ENCODE measurements at places on chromosomes 5 and 9. TPM values are rescaled to one million over a fixed set of nuclear protein-coding genes. Genes with fewer than 3 reads are reported as not detected.

GRCh38 chr9:81665322-81665871, 23.9 kb downstream of the TLE1 start:
- H3K27me3 ChIP-seq, result no peaks in the 10 kb centered on the region
- DNase-seq, result peak; percentile 73
- H3K4me3 ChIP-seq, result peak overlapping the region; percentile 43
- peaks cover 90% of the 10 kb centered on the region for H3K4me1 ChIP-seq
- H3K27ac ChIP-seq, result peak overlapping the region; percentile 94
- H3K36me3 ChIP-seq, result peaks cover 5% of the 10 kb centered on the region

DNA sequence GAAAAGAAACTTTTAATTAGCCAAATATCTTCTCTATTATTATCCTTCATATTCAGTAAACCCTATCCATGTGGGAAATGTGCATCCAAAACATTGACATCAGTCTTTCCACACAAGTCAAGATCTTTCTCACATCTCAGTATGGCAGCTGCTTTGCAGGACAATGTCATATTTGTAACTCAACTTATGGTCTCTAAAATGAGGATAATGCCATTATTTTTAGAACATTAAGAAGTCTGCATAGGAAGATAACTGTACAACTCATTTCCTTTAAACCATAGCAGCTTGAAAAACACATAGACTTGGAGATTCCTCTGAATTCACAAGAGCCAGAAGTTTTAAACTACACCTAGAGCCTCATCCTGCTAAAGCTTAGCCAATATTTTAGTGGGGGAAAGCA, 43.7 kb downstream of the MCTP1 start:
- no peak overlapping the region for H3K4me3 ChIP-seq
- H3K4me1 ChIP-seq, result no peaks in the 10 kb centered on the region
- no peaks in the 10 kb centered on the region for H3K36me3 ChIP-seq
- no peaks in the 10 kb centered on the region for H3K27me3 ChIP-seq

DNA sequence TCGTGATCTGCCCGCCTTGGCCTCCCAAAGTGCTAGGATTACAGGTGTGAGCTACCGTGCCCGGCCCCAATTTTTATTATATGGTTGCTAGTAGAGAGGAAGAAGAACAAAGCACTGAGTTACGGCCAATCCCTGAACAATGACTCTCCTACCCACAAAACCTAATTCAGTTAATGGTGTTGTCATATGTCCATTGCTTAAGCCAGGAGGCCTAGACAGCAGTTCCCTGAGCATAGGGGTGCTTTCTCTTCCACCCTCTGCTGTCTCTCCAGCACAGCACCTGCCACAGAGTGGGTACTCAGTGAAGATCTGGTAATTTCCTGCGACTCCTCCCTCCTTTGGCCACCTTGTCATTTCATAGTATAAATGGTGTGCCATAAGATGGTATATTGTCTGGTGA, 21.4 kb upstream of the LTC4S start:
- H3K27me3 ChIP-seq, result no peaks in the 10 kb centered on the region
- DNase-seq, result no peak
- H3K4me1 ChIP-seq, result no peaks in the 10 kb centered on the region
- no peak overlapping the region for H3K4me3 ChIP-seq
- H3K27ac ChIP-seq, result no peak overlapping the region

- no peak overlapping the region for H3K27ac ChIP-seq
- H3K4me1 ChIP-seq, result peaks cover 27% of the 10 kb centered on the region
- H3K4me3 ChIP-seq, result no peak overlapping the region
Observed at GRCh38 chr5:50697739-50698138, 31.3 kb downstream of the PARP8 start.

DNA sequence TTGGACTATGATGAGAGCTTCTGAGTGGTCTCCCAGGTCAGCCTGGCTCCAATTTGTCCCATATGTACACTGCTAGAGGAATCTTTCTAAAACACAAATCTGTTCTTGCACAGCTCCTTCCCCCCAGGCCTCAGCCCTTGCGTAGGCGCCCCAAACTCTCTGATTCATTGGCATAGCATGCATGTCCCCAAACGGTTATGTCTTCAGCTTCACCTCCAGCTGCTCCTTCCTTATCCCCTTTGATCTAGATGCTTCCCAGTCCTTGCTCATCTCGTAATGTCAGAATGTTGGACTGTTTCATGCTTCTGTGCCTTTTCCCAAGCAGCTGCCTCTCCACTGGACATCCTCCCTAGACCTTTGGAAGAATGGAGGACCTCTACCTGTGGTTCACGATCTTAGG, 60.1 kb upstream of the BASP1 start:
- no peak for DNase-seq
- H3K27ac ChIP-seq, result no peak overlapping the region
- H3K4me1 ChIP-seq, result peaks cover 1% of the 10 kb centered on the region
- no peaks in the 10 kb centered on the region for H3K27me3 ChIP-seq

- H3K4me3 ChIP-seq, result no peak overlapping the region
- H3K27me3 ChIP-seq, result no peaks in the 10 kb centered on the region
Observed at GRCh38 chr9:113246928-113247327, 25.6 kb downstream of the SLC31A1 start.

DNA sequence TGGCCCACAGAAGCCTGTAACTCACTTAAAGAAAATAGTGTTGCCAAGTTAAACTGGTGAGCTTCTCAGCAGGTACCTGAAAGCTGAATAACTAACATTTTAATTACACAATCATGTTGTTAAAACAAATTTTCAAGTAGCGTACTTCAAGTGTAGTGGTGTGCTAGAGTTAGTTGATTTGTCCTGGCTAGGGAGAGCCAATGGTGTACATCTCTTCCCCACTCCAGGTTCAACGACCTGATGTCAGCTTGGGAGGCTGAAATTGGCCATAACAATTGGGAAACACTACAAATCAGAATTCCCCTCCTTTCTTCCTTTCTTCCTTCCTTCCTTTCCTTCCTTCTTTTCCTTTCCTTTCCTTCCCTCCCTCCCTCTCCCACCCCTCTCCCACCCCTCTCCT, 295.3 kb upstream of the SLC24A2 start:
- no peaks in the 10 kb centered on the region for H3K27me3 ChIP-seq
- no peaks in the 10 kb centered on the region for H3K36me3 ChIP-seq
- H3K4me3 ChIP-seq, result no peak overlapping the region
- DNase-seq, result no peak

GRCh38 chr5:64952951-64953673, 184.4 kb downstream of the CWC27 start:
- H3K36me3 ChIP-seq, result no peaks in the 10 kb centered on the region
- no peaks in the 10 kb centered on the region for H3K4me1 ChIP-seq
- DNase-seq, result no peak

DNA sequence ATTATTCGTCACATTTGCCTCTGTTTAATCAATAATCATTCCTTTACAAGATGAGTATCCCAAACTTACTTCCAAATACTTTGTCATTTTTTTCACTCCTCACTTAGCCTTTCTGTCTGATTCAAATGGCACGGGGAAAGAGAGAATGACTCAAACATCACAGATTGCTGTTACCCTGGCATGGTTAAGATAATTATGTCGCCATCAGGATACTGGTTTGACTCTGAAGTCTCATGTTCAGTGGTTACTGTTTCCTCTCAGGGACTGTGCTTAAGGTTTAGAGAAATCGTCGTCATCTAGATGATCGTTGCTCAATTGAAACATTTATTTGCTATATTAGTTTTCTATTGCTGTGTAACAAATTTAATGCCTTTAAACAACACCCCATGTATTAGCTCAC, 45.2 kb upstream of the RAD23B start:
- no peak overlapping the region for H3K4me3 ChIP-seq
- DNase-seq, result no peak
- H3K27me3 ChIP-seq, result no peaks in the 10 kb centered on the region
- no peaks in the 10 kb centered on the region for H3K36me3 ChIP-seq

DNA sequence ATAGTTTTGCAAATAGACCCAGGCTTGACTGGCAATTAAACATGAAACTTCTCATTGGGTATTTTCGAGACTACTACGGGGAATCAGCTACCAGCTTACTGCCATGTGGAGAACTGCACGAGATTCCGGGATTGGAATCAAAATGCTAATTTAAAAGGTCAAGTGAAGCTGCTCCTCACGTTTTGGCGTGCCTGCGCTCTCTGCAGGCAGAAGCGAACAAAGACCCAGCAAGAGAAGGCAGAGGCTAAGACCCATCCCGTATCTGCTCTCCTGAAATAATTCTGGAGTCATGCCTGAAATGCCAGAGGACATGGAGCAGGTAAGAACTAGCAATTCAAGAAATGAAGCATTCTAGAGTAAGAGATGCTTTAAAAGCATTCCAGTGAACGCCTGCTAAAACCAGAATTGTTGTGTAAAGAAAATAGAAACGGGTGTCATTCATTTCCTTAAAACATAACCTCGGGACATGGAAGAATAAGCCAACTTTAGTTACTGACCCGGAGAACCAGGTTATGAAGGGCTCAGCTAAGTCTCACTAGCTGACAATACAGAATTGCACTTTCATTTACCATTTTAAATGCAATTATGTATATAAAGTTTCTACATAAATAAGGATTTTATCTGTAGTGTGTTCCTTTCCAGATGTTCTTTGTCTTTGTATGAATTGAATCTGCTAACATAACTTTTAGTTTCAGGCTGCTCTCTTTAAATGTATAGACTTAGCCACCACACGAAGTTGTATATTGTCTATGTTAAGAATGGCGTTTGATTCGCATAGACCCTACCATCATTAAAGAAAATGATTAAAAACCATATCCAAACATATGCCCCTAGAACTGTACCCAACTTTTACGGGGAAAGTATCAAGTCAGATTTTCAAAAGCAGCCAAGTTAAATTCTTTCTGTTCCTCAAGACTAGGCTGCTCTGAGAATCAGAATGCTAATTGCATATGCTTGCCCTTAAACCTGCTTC, 2.0 kb upstream of the MAT2B start:
- peaks cover 26% of the 10 kb centered on the region for H3K4me1 ChIP-seq
- no peaks in the 10 kb centered on the region for H3K27me3 ChIP-seq
- H3K36me3 ChIP-seq, result no peaks in the 10 kb centered on the region

GRCh38 chr5:111782216-111782615, 25.2 kb upstream of the NREP start:
- DNase-seq, result no peak
- no peak overlapping the region for H3K4me3 ChIP-seq
- H3K4me1 ChIP-seq, result peaks cover 30% of the 10 kb centered on the region
- no peaks in the 10 kb centered on the region for H3K27me3 ChIP-seq
- H3K27ac ChIP-seq, result no peak overlapping the region
- H3K36me3 ChIP-seq, result no peaks in the 10 kb centered on the region

- peaks cover 8% of the 10 kb centered on the region for H3K4me1 ChIP-seq
- no peak overlapping the region for H3K27ac ChIP-seq
- peaks cover 25% of the 10 kb centered on the region for H3K27me3 ChIP-seq
- no peak overlapping the region for H3K4me3 ChIP-seq
- H3K36me3 ChIP-seq, result no peaks in the 10 kb centered on the region
- no peak for DNase-seq
Observed at GRCh38 chr5:1012900-1013237, 4.3 kb downstream of the NKD2 start.

- no peak for DNase-seq
- no peaks in the 10 kb centered on the region for H3K27me3 ChIP-seq
- H3K4me1 ChIP-seq, result no peaks in the 10 kb centered on the region
- H3K4me3 ChIP-seq, result no peak overlapping the region
- no peaks in the 10 kb centered on the region for H3K36me3 ChIP-seq
- H3K27ac ChIP-seq, result no peak overlapping the region
Observed at GRCh38 chr5:166031926-166032325, 2259.5 kb upstream of the WWC1 start.

DNA sequence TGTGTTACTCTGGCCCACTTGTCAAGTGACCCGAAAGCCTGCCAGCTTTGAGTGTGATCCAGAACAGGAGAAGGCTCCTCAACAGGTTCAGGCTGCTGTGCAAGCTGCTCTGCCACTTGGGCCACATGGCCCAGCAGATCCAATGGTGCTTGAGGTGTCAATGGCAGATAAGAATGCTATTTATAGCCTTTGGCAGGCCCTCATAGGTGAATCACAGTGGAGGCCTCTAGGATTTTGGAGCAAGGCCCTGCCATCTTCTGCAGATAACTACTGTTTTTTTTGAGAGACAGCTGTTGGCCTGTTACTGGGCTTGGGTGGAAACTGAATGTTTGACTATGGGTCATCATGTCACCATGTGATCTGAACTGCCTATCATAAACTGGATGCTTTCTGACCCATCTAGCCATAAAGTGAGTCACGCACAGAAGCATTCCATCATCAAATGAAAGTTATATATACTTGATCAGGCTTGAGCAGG, 180.8 kb downstream of the CARTPT start:
- H3K27ac ChIP-seq, result no peak overlapping the region
- H3K27me3 ChIP-seq, result no peaks in the 10 kb centered on the region
- no peaks in the 10 kb centered on the region for H3K4me1 ChIP-seq
- DNase-seq, result no peak
- no peaks in the 10 kb centered on the region for H3K36me3 ChIP-seq

- no peaks in the 10 kb centered on the region for H3K27me3 ChIP-seq
- H3K27ac ChIP-seq, result no peak overlapping the region
- no peak for DNase-seq
- H3K4me3 ChIP-seq, result no peak overlapping the region
- H3K36me3 ChIP-seq, result peaks cover 60% of the 10 kb centered on the region
Observed at GRCh38 chr5:149348518-149348917, 3.2 kb downstream of the GRPEL2 start.

DNA sequence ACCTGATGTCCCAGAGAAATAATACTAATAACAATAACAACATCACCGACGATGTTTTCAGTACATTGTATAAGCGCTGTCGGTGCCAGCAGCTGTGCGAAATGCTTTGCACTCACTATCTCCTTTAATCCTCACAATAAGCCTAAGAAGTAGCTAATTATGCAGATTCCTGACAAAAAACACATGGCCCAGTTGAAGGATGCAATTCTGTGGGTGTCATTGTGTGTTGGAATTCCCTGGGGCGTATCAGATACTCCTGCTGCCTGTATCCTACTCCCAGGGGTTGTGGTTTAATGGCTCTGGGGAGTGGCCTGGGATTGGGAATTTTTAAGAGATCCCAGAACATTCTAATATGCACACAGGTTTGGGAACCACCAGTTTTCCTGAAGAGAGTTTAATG, 154.0 kb downstream of the RGS3 start:
- no peak for DNase-seq
- H3K36me3 ChIP-seq, result no peaks in the 10 kb centered on the region
- peaks cover 24% of the 10 kb centered on the region for H3K4me1 ChIP-seq
- H3K27me3 ChIP-seq, result no peaks in the 10 kb centered on the region

SPINK13 gene
- total RNA-seq, result not detected

ARSI gene
- 6.9 TPM for total RNA-seq

SOHLH1 gene
- 0.21 TPM for total RNA-seq

GRIN3A gene
- 0.03 TPM for total RNA-seq

NMUR2 gene
- total RNA-seq, result not detected

NR5A1 gene
- total RNA-seq, result 0.21 TPM

MLANA gene
- not detected for total RNA-seq

FOXD4 gene
- 0.31 TPM for total RNA-seq

DMRT3 gene
- total RNA-seq, result not detected
